CD4-positive, alpha-beta T cell treated with Interleukin-6 at 100 ng/mL for 8 hours (primary cell): ENCODE measurements at places on chromosomes 7 and 10.

DNA sequence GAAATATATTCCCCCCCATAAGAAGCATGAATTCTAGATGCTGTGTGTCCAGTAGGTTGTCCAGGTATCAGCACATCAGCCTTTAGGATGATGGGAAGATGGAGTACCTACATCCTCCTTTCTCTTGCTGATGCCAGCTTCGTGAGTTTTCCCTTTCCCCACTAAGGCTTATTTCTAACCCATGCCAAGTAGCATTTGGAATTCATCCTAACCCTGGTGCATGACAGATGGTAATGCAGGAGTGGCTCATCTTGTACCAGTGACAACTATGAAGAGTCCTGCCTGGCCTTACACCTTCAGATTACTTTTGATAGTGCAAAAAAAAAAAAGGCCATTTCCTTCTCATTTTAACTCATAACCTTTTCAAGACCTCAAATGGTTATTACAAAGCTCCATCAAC, 58.7 kb downstream of the ARHGAP21 start:
- no peak for DNase-seq

DNA sequence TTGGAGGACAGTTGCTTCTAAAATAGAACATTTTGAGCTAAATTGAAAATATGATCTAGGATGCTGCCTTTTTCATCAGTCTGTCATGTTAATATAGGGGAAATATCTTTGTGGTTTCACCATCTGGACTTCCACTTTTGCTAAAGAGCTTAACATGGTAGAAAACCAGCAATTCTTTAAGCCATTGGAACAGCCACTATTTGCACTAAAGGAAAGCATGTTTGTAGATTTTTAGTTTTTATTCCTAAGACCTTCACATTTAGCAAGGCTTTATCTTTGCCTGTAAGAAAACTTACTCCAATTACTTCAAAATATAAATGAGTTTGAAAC, 291.0 kb downstream of the RNLS start:
- no peak for DNase-seq

- no peak for DNase-seq
These were observed 113.1 kb downstream of the CTTNBP2 start for GRCh38 chr7:117759950-117760640.

- no peak for DNase-seq
These were observed 607.6 kb downstream of the KCNMA1 start for GRCh38 chr10:77029777-77030717.

- no peak for DNase-seq
These were observed 381.0 kb upstream of the TPK1 start for GRCh38 chr7:145216866-145217265.

DNA sequence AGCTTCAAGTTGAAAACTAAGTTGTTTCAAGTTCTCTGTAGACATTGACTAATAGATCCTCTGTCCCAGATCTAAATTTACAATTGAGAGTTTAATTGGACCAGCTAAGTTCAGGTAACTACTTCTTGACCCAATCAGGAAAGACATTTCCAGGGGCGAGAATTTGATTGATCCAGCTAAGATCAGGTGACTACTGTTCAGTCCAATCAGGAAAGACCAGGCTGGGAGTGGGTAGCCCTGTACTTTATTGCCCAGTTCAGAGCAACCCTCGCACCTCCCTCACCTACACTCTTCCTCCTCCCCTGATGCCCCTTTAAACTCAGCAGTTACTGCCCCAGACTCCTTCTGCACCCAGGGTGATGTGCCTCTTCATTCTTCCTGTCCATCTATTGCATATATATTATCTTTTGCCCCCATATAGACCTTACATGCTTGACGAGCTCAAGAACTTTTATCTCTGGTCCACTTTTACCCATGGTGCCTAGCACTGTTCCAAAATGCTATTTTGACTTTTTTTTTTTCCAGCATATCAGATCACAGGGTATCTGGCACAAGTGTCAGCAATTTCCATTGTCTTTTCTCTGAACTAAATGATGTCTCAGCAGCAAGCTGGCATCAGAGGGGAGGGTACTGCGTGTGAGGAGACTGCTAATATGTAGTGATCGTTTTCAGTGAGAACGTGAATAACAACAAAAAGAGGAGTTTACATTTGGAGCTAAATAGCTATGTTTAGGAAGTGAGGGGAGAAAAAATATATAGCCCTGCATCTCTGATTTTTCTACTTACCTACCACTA, 169.4 kb downstream of the KIAA1217 start:
- DNase-seq = no peak

GRCh38 chr10:7233259-7233991, 177.4 kb downstream of the SFMBT2 start:
- no peak for DNase-seq

- DNase-seq = no peak
These were observed 12.9 kb downstream of the TTYH3 start for GRCh38 chr7:2644562-2645273.

DNA sequence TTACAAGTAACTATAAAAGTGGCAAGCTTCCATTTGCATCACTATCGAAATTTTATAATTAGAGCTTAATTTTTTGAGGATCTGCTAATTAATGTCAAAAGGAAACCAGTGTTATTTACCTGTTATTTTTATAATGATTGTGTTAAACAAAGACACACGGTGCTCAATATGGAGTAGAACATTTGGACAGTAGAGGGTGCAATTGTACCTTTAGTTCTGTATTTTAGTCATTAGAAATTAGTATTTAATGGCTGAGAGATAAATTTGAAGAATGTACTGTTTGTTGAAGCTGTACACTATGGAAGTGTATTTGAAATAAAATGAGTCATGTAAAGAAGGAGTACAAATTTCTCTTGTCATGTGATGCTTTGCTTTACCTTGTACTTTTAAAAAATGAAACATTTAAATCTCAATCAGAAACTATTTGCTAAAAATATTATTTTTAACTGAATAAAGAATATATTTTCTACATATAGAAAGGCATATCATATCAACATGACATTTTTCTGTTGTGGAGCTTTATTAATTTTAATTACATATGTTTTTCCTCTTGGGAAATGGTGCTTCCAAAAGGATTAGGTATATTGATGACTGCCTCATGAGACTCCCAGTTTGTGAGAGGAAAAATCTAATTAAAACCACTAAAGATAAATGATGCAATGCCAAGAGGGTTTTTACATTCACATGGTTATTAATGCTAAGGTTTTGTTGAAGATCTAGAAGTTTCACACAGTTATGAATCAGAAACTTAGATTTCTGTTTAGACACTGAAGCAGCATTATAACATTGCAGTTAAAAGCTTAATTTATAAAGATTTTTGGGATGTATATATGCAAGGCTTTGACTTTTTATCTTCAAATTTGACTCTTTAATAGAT, 10.4 kb upstream of the PRKG1 start:
- no peak for DNase-seq

DNA sequence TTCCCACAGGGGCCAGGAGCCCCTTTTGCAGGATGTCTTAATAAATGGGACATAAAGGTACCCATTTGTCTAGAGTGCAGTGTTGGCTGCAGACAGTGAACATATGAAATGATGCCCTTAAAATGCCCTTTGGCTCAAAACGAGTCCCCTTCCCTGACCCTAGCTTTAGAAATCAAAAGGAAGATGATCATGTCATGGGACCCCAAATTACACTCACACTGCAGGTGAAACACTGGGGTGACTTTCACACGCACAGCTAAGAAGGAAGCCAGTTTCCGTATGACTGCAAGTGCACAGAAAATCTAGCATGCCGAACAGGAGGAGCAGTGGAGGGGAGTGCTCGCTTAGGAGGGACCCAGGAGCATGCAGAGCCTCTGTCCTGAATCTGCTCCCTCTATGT, 154.5 kb upstream of the KLF14 start:
- no peak for DNase-seq

DNA sequence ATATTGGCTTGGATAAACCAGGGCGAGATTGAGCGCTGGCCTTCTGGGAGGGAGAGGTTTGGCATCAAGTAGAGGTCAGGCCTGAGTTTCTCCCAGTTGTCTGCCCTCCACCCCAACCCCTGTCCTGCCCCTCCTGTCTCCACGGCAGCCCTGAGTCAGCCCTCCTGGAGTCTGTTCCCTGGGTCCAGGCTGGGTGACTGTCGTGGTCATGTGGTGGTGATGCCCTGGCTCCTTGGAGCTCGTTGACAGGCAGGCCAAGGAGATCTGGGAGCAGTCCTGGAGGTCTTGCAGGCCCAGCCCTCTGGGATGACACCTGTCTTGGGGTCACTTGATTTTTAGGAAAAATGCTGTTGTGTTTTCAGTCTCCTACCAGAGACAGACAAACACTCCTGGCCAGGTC, 53.6 kb upstream of the PODXL start:
- no peak for DNase-seq

DNA sequence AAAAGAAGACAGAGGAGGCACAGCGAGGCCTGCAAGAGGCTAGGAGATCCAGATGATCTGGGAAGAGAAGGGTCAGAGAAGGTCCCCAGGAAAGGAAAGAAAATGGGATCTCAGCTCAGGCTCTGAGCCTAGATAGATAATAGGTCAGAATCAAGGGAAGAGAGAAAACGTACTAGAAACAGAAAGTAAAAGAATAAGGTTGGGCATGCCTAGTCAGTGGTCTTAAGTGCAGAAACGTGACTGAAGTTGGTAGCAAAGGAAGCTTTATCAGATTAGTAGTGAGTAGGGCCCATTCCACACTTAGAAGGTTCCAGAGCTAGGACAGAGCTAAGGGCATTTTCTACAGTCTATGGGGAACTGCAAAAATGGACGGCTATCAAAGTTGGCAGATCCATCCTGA, 84.8 kb upstream of the ASAH2 start:
- no peak for DNase-seq

DNA sequence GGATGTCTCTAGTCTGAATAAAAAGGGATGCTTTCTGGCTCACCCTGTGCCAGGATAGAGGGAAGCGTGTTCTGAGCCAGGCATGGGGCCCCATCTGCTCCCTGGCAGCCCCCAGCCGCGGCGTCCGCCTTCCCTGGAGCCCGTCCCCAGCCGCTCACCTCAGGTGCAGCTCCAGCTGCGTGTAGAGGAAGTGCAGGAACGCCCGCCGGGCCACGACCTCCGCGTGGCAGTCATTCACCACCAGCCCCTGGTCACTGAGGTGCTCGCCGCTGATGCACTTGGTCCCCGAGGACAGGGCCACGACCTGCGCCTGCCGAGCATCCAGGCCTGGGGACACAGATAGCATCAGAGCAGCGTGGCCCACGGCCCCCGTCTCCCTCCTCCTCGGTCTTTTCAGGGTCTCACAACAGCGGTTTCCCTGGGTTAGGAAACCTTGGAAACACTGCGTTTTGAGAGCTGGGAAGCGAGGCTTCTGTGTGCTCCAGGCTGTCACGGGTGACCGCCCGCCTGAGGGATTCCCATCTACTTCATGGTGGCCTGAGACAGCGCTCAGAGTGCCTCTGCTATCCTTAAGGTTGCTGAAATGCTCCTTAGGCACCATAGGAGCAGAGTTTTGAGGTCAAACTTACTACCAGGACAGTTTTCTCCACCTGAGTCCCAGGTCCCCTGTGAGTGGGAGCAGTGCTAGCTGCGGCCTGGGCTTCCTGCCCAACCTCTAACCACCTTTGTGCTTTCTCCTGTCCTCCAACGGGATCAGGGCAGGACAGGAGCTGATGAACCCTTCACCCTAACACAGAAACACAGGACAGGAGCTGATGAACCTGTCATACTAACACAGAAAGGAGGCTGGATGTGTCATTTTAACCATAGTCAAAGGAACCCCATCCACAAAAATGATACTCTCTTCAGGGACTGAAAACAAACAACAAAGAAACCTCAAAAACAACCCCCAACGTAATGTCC, 186.1 kb downstream of the WDR37 start:
- no peak for DNase-seq

GRCh38 chr7:101634196-101634717, 5.2 kb upstream of the MYL10 start:
- no peak for DNase-seq

GRCh38 chr10:72459301-72459700, 104.6 kb upstream of the DNAJB12 start:
- no peak for DNase-seq

DNA sequence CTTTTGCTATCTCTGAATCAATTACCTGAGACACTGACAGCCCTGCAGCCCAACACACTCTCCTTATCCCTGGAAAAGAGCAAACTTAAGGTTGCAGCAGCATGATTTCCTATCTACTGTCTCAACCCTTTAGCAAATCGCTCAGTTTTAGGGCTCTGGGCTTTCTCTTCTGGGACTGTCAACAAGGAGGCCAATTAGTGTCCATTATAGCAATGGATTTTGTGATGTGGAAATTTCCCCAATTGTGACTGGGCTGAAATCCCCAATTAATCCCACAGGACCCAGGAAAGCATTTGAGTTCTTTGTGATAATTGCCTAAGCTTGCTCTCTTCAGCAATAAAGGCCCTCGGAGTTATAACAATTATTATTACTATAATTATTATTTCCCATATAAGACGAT, 197.0 kb downstream of the ZNF438 start:
- DNase-seq = no peak

DNA sequence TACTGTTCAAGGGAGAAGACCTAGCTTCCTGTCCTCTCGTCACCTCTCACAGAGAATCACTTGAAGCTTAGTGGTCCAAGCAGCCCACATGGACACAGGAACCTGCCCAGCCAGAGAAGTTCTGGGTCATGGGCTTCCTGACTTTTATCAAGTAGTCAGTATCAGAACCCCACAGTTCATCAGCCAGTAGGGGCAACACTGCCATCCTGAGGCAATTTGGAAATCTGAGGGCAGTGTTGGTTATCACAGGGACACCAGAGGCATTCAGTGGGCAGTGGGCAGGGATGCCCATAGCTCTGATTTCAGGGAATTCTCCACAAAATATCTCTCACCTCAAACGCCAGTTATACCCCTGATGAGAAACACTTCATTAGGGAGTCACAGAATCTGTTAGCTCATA, 22.5 kb upstream of the MGAM2 start:
- DNase-seq = no peak

DNA sequence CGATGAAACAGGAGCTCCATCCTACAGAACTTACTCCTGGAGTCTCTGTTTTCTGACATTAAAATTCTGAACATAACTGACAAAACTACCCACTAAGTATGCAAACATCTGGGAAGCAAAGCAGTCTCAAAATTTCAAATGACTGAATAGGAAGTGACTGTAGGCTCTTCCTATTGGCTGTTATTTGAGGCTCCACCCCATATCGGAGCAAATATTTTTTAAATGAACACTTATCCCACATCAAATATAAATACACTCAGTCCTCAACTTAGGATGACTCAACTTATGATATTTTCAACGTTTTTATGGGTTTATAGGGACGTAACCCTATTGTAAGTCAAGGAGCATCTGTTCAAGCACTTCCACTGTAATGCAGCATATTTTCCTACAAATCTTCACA, 8.8 kb downstream of the HSPA12A start:
- no peak for DNase-seq

DNA sequence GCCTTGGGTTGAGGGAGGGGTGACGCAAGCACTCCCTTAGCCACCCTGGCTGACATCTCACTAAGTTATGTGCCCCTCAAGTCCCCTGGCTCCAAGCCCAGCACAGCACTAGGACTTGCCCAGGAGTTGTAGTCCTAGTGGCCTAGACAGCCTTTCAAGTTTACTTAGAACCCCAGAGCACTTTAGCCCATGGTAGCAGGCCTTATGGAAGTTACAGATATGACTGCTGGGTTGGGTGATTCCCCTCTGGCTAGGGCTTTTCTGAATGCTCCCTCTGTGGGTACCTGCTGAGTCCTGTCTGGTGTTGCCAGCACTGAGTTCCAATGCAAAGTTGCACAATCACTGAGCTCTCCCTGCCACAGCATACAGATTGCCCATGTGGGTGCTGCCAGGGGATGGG, 83.2 kb downstream of the AHCYL2 start:
- DNase-seq = no peak
